ENCODE measurements at places on chromosomes 12 and 14.

GRCh38 chr12:27297566-27297965, 35.1 kb upstream of the BMAL2 start:
- peak; percentile 49 for DNase-seq

DNA sequence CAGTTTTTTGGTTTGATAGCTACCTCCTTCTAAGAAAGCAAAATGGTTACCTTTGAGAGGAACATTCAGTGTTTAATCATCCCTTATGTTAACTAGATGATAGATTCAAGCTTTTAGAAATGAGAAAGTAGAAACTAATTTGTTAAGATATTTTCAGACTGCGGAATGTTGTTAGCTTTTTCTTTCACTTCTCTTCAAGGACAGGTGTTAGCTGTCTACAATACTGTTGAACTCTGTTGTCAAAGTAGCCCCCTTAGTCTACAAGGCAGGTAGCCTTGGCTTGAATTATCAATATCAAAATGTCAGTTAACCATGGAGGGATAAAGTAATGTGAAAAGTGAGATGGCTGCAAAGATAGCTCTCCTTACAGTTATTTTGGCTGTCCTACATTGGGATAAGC, 14.8 kb downstream of the MAPK1IP1L start:
- DNase-seq, result no peak

- no peak for DNase-seq
Observed at GRCh38 chr14:93036652-93037345, 78.9 kb downstream of the ITPK1 start.

- no peak for DNase-seq
Observed at GRCh38 chr14:64178814-64179213, 115.4 kb downstream of the ESR2 start.

- no peak for DNase-seq
Observed at GRCh38 chr12:94839347-94839746, 164.2 kb downstream of the NDUFA12 start.

All from pulmonary artery endothelial cell (primary cell).